Spleen (tissue), 13 donors: ENCODE measurements at places on chromosomes 2 and 18.

- no peak for DNase-seq
Measured at GRCh38 chr18:44065206-44065605, 615.5 kb upstream of the SETBP1 start.

GRCh38 chr18:58013241-58014211, 30.5 kb upstream of the NEDD4L start:
- no peak for DNase-seq

- peak; percentile 57 for DNase-seq
Measured at GRCh38 chr2:127091886-127092285, 15.1 kb downstream of the BIN1 start.

DNA sequence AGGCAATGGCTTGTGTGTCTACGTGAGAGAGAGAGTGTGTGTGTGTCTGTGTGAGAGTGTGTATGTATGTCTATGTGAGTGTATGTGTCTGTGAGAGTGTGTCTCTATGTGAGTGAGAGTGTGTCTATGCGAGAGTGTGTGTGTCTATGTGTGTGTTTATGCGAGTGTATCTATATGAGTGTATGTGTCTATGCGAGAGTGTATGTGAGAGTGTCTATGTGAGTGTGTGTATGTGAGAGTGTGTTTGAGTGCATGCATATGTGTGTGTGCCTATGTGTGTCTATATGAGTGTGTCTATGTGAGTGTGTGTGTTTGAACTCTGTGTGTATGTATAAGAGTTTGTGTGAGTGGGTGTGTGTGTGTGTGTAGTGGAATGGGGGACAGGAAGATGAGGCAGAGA, 9.8 kb upstream of the GNLY start:
- DNase-seq: no peak

- no peak for DNase-seq
Measured at GRCh38 chr18:23038712-23039111, 96.6 kb upstream of the CABLES1 start.

- no peak for DNase-seq
Measured at GRCh38 chr2:101149241-101150192, 1.7 kb downstream of the TBC1D8 start.

GRCh38 chr2:237922641-237923361, 44.0 kb upstream of the UBE2F start:
- DNase-seq: peak; percentile 72

DNA sequence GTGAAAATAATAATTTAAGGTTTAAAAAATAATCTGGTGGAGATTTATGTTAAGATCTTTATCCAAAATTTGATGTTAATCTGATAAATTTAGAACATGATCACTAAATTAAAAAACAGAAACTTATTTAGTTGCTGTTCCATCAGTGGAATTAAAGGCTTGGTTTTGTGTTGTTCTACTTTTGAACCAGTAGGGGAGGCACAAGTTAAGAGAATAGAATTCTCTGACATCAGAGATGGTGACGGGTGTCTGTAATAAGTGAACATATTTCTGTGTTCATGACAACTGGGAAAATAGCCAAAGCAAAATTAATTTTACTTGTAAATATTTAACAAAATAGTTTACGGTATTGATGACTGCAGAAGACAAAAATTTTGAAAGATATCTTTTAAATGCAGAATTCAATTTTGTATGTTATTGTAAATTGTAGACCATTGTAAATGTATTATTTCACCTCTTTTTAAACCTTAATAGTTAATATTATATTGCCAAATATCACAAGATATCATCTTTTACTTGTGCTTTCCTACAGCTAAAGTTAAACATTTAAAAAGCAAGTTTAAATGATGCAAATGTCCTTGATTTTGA, 106.0 kb downstream of the UBR3 start:
- DNase-seq: no peak

DNA sequence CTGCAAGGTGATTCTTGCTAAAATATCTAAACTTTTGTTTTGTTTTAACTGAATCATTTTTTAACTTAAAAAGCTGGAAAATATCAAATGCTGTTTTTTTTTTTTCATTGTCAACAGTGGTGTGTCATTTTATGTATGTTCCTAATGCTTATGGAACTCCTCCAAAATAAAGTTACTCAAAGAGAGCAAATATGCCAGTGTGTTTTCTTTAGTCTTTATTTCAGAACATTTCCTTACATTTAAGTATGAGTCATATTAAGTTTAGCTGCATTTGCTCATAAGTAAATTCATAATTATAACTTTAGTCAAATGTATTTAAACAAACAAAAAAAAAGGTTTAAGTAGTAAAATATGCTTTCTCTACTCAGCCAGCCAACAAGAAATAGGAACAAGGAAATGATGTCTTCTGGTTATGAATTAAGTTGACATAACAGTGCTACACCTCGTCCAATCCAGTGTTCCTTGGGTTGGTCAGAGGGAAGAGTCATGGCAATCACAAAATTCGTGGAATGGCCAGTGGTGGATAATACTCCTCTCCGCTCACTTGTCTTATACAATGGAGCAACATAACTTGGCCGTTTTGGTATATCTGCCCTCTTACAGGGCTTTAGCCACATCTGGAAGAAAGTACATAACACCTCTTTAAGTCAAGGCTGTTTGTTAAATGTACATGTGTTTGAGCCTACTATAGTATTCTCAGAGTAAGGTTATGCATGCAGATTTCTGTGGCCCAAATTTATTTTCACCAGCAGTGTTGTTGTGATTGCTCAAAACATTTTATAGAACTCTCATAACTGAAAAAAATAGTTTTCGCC, 80.7 kb downstream of the SLC39A10 start:
- DNase-seq: no peak

DNA sequence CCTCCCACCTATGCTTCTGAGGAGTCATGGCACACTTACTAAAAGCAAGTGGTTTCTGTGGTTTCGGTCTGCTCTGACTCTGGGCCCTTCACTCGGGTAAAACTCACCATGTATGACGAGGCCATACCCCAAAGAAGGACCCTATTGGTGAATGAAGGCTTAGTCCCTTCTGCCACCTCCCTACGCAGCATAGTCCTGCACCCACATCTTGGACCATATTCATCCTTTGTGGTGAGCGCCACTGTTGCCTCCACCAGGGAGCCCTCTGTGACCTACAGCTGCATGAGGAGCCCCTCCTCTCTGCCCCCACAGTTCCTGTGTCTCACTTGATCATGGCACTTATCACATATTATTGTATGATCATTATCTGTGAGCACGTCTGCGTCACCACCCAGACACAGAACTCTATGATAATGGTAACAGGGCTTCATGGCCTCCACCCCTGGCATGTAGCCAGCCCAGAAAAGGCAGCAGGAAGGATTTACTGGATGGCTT, 113.3 kb downstream of the TFCP2L1 start:
- DNase-seq: no peak

DNA sequence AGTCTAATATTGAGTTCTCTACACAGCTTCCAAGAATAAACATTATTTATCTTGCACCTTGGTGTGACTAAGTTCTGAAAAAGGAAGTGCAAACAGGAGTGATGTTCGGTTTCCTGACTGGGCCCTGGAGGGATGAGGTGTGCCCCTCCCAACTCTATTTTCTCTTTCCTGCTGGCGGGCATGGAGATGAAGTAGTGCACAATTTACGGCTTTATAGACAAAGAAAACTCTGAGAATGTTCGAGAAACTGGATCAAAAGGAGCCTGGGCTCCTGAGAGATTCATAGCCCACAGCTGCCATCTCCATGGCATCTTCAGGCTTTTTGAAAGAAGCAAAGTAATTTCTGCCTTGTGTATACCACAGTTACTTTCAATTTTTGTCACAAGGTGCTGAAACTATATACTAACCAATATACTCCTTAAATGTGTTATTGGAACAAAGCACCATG, 22.3 kb downstream of the LRATD1 start:
- DNase-seq: no peak
